ENCODE measurements at places on chromosomes 3 and 15.

DNA sequence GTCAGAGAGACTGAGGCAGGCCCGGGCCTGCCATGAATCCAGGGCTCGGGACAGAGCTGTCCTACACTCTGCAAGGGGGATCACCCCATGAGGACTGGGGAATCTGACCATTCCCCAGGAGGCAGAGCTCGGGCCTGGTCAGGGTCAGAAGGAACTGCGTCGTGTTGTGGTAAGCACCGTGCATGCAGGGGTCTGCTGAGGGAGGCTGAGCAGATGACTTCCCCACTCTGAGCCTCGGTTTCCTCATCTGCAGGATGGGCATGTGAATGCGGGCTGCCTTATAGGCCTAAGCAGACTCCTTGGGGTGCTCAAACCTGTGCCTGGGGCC, 61.6 kb upstream of the IQSEC1 start:
- DNase-seq, result no peak

DNA sequence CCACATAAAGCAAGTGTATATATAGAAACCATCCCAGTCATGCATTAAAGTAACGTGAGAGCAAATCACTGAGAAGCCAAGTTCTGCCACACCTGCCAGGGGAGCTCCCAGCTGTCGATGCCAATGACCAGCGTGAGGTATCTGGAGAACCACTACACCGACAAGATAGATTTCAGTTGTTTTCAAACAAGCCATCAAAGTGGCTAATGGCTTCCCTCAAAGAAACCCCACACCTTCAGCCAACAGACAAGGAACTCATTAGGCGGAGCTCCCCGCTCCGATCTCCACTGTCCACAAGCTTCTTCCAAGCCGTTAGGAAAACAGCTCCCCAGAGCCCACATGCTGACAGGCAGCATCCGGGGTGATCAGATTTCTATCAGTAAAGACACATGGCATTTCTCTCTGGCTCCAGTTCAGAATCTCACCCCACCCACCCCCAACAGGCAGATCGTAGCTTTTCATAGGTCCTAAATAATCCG, 54.2 kb upstream of the SPATA12 start:
- DNase-seq, result no peak

DNA sequence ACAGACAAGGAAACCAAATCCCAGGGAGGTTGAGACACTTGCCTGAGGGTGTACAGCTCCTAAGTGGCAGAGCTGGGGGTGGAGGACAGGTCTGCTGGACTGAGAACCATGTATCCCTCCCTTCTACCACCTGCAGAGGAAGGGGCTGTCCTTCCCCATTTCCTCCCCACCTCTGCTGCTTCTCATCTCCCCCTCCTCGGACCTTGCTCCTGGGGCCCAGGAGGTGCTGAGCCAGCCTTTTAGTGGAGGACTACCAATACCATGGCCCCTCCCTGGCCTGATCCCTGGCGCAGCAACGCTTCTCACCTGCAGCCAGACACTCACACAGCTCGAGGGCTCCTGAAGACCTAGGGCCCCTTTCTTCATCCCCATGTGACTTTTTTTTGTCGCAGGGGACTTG, 50.4 kb downstream of the IDH2 start:
- DNase-seq, result no peak

- DNase-seq, result no peak
Measured at GRCh38 chr15:48336940-48337339, 5.7 kb downstream of the DUT start.

- DNase-seq, result no peak
Measured at GRCh38 chr3:110544730-110545129, 526.9 kb upstream of the NECTIN3 start.

DNA sequence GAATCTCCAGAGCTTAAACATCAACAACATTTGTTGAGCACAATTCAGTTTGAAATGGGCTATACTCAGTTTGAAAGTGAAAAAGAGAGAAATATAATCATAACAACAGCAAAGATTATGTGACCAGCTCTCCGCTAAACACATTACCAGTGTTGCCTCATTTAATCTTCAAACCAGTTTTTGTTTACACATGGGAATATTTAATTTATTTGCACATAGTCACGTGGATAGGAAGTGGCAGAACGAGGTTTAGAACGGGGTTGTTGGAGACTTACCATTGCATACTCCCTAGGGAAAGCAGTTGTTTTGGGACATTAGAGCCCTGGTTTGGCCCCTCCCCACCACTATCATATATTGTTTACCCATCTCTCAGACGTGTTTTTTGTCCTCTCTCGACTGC, 77.2 kb downstream of the IL1RAP start:
- DNase-seq, result no peak

GRCh38 chr15:80526556-80527340, 122.6 kb downstream of the ARNT2 start:
- DNase-seq, result no peak

GRCh38 chr15:63848879-63849551, 15.3 kb upstream of the HERC1 start:
- DNase-seq, result no peak

GRCh38 chr3:112038863-112039262, 4.3 kb downstream of the TMPRSS7 start:
- no peak for DNase-seq

DNA sequence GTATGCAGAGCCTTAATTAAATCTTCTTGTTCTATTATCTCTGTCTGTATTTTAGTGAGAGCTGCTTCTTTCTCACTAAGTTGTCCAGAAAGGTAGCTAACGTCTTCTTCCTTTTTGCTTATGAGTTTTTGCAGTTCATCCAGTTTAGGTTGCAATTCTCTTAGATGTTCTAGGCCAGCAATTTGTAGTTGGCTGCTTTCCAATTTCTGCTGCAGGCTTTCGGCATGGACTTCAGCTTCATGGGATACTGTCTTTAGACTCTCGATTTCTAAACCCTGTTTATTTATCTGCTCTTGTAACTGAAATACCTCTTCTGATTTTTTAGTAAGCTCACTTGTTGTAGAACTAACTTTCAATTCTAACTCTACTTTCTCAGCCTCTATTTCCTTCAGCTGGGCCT, 35.5 kb upstream of the HCLS1 start:
- no peak for DNase-seq

- no peak for DNase-seq
Measured at GRCh38 chr15:67164811-67165253, 89.6 kb downstream of the AAGAB start.

DNA sequence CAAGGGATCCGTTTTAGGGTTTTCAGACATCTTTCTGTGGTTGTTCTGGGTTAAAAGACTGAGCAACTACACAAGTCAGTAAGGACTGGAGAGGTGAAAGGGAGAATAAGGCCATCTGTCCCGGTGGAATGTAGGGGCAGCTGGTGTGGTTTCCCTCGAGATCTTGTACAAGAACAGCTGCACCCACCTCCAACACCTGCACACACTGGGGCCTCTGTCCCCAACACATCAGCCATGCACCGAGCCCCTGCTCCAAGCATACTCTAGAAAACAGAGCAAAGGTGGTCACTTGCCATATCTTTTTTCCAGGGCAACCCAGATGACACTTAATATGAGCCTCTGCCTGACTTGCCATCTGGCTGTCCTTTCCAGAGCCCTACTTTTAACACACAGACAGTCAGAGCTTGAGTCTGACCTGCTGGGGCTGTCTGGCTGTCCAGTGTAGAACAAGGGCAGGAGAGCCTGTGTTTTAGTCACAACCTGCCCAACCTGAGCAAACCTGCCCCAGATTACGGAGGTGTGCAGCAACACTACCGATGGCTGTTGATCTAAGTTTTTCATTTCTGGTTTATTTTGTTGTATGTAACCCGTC, 12.2 kb downstream of the MAN2A2 start:
- no peak for DNase-seq

DNA sequence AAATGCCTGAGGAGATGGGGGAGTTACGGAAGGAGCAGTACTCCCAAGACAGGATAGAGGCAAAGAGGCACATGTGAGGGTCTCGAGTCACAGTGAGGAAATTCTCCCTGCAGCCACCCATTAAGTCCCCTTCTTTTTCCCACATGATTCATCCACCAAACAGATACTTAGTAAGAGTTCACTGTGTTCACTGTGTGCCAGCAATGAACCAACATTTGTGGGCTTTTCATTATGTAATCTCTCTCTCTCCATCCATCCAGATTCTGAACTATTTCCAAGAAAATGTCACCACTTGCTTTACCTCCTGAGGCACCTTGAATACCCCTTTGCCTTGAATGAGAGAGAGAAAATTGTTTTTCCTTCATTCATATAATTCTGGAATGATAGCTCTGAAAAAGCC, 24.6 kb upstream of the LRRFIP2 start:
- no peak for DNase-seq

- DNase-seq, result no peak
Measured at GRCh38 chr15:66389859-66390381, 3.2 kb downstream of the MAP2K1 start.

DNA sequence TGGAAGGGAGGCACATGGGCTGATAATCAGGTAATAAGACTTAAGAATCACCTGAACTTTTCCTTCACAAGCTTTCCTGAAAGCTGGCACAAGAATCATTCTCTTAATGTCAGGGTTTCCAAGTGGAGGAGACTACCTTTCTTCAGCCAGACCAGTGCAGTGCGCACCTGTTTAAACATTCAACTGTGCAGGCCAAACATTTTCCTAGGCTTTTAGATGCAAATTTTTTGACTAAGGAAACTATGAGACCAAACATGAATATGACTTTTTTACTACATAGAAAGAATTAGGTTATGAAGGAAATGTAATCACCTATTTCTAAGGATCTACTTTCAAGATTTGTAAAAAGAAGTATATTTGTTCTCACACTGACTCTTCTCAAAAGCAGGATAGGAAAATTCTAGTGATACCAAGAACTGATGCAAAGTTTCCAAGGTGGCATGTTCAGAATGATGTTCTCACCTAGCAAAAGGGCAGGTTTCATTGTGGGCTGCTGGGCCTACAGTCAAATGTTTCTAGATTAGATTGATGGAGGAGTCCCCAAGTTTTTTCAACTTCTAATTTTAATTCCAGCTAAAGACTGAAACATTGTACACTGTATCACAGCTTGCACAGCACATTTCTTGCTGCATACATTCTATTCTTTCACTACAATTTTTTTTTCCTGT, 339.1 kb downstream of the TIGIT start:
- no peak for DNase-seq

- no peak for DNase-seq
Measured at GRCh38 chr3:156761007-156761406, 65.1 kb upstream of the LEKR1 start.
